ENCODE measurements at places on chromosomes 11 and 22.

DNA sequence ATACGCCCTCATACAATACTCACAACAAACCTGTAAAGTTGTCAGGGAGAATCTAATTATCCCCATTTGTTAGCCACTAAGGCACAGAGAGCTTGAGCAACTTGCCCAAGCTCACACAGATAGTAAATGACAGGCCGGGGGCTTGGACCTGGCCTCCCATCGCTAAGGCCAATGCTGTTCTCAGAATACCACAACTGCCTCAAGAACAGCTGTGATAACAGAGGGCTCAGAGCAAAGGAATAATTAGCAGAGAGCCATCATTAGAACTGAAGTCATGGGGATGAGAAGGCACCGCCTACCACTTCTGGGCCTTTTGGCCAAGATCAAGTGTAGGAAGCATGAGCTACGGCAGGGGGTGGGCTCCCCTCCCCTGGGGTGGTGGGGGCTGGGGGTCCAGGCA is 98.6 kb downstream of the FEZ1 start:
- no peak for DNase-seq

DNA sequence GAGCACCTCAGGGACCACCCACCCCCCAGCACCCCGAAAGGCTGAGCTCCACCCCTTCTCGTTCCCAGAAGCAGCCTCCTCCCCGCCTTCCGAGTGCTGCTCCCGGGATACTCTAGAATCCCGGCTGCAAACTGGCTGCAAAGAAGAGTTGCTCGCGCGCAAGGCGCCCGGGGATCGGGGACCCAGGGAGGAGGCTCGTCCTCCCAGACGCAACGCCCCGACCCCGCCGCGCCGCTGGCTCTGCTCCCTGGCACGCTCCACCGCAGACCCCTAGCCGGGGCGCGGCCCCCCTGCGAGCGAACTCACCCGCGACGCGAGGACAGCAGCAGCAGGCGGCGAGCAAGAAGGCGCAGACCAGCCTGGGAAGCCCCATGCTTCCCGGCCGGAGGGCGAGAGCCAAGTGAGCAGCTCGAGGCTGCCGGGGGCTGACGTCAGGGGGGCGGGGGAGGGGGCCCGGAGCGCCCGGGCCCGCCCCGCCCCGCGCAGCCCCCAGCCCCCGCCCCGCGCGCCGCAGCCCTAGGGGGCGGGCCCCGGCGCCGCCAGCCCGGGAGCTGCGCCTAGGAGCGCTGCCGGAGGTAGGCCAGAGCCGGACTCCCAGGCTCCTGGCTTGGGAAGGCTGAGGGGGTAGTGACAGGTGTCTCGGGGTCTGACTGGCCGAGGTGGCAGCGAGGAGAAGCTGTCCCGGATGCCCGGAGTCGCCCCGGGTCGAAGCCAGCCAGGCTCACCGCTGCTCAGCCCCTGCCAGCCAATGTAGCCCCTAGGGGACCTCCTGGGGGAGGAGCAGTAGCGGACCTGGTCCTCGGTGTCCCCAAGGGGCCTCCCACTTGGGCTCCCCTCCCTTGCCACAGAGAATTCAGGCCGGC is at the start of gene MCAM:
Gene MCAM (minus strand): TSS at position 402 of the 863 bp plus-strand sequence. CDS start 29 bp downstream, at position 373.
- DNase-seq: no peak

- DNase-seq: no peak
These were observed 1780.5 kb downstream of the LRRC4C start for GRCh38 chr11:39678996-39679395.

DNA sequence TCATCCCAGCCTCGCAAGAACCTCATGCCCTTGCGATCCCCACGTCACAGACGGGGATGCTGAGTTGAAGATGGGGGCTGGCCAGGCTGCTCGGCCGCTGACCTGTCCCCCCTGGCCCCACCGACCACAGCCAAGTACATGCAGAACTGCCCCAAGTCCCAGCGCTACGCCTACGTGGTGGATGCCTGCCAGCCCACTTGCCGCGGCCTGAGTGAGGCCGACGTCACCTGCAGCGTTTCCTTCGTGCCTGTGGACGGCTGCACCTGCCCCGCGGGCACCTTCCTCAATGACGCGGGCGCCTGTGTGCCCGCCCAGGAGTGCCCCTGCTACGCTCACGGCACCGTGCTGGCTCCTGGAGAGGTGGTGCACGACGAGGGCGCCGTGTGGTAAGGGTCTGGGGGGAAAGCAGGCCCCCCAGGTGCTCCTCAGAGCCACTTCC is 10.0 kb downstream of the MUC5B start:
- no peak for DNase-seq

GRCh38 chr11:12066056-12066798 is 44.2 kb upstream of the MICAL2 start:
- DNase-seq: no peak

GRCh38 chr11:45739866-45740265 is 65.1 kb upstream of the SLC35C1 start:
- no peak for DNase-seq

GRCh38 chr22:45689211-45689610 is 17.6 kb downstream of the ATXN10 start:
- DNase-seq: no peak

DNA sequence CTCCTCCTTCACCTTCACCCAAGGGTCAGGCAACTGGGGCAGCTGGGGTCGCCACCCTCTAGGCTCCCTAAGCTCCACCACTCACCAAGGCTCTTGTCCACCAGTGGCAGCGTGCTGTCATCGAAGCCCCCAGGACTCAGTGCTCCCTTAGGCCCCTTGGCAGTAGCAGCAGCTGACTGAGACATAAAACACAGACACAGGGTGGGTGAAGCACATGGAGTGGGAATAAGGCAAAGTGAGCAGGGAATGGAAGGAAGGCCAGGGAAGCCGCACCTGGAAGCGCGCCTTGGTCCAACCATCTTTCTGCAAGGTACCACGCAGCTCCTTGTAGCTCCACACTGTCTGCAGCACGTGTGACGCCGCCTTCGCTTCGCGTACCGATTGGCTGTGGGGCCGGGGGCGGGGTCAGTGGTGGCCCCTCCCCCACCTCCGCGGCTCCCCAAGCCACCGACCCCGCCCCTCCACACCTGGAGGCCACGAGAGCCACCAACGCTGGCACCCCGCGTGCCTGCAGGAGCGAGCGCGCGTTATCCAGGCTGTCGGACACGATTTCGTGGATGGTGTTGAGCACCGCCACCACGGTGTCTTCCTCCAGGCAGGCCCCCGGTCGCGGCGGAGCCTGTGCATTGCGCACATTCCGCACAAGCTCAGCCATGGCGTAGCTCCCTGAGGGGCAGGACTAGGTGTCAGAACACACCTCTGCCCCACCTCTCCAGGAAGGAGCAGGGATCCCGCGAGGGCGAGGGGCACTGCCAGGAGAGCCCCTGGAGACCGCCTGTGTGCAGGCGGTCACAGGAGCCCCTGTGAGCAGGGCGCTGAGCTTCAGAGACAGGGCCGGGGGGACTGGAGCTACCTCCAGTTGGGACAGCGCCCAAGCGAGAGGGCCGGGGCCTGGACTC is 31.3 kb upstream of the TXNRD2 start:
- DNase-seq: no peak

- no peak for DNase-seq
These were observed 16.8 kb downstream of the LUZP2 start for GRCh38 chr11:24513479-24514218.

GRCh38 chr11:9755561-9756185 is 91.8 kb downstream of the SWAP70 start:
- no peak for DNase-seq

GRCh38 chr11:63563201-63564055 is at the start of gene PLAAT2:
PLAAT2 (minus strand) TSS chr11:63563379; CDS start chr11:63563324, 55 bp downstream.
- DNase-seq: no peak

DNA sequence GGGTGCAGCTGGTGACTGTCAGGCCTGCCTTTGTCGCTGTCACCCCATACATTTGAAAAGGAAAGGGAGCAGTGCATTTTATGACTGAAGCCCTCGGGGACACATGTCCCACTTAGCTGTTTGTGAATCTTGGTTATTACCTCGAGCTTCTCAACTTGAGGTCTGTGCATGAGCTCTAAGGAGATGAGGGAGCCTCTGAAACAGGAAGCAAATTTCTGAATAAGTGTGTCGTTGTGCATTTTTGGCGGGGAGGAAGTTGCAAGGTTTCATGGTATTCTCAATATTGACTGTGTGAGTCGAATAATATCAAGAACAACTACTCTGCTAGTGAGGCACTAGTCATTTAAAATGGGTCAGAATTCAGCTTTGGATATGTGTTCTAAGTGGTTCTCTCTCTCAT is 149.7 kb upstream of the PLET1 start:
- no peak for DNase-seq

- no peak for DNase-seq
These were observed 115.4 kb downstream of the METTL15 start for GRCh38 chr11:28223577-28223976.

- no peak for DNase-seq
These were observed 48.4 kb upstream of the TSKU start for GRCh38 chr11:76734456-76735420.

GRCh38 chr11:19642185-19643158 is 70.2 kb upstream of the NAV2 start:
- DNase-seq: no peak

- no peak for DNase-seq
These were observed 14.1 kb downstream of the TNKS1BP1 start for GRCh38 chr11:57310630-57311086.

DNA sequence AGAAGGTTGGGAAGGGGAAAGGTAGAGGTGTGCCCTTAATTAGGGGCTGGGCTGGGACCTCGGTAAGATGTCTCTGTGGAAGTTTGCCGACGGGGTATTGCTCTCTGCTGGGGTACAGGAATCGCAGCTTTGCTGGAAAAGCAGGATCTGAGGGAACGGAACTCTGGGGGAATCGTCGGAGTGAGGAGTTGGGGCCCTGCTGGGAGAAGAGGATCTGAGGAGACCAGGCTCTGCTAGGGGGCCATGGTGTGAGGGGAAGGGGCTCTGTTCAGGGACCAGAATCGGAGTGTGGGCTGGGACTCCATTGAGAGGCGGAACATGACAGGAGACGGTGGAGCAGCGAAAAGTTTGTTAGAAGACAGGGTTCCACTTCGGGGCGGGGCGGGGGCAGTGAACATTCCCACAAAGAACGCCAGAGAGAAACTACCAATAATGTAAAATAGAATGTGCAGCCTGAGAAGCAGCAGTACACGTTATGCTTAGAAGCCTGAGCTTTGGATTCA is 456 bp downstream of the AAMDC start:
- peak; percentile 10 for DNase-seq

DNA sequence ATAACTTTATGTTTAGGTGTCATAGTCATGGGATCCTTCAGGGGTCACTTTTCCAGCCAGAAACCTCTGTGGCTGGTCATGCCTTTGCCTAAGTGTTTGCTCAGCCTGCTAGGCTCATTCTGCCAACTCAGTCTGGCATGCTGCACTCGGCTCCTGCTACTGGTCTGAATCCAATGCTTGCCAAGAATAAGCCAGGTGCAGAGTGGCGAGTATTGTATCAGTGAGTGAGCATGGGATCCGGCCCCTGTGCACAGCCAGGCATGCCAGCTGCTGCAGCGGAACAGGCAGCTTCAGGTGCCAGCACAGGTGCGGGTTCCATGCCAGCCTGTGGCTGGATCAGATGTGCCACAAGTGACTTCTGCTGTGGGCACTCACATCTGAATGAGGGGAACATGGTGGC is 1269.3 kb upstream of the CNTN5 start:
- no peak for DNase-seq

- no peak for DNase-seq
These were observed 3.0 kb downstream of the RASL10A start for GRCh38 chr22:29312218-29313125.

DNA sequence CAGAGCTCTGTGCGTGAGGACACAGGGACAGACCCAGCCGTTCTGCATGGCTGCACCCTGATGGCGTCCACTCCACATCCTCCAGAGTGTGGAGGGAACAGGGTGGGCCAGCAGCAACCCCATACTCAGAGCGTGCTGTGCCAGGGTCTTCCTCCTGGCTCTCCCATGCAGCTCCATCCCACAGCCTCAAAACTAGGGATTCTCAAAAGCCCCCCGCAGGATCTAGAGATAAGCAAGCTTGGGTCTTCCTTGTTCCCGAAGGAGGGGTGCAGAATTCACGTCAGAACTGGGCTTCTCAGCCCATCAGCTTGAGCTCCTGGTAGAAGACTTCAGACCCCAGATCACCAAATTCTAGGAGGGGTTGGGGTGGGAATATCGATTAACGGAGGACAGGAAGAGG is 858.8 kb downstream of the TBC1D22A start:
- no peak for DNase-seq

DNA sequence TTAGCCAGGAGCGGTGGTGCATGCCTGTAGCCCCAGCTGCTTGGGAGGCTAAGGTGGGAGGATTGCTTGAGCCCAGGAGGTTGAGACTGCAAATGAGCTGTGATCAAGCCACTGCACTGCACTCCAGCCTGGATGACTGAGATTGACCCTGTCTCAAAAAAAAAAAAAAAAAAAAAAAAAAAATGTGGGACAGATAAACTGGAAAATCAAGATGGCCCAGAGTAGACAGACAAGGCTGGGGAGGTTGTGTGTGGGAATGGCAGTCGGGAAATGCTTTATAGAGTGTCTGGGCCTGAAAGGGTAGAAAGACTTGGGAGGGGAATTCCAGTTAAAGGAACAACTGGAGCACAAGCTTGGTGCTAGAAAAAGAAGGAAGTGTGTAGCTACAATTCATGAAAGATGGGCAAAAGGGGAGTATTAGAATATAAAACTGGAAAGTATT is 18.2 kb upstream of the WDR74 start:
- DNase-seq: no peak

- no peak for DNase-seq
These were observed 2.8 kb upstream of the SYTL2 start for GRCh38 chr11:85813721-85814120.

DNA sequence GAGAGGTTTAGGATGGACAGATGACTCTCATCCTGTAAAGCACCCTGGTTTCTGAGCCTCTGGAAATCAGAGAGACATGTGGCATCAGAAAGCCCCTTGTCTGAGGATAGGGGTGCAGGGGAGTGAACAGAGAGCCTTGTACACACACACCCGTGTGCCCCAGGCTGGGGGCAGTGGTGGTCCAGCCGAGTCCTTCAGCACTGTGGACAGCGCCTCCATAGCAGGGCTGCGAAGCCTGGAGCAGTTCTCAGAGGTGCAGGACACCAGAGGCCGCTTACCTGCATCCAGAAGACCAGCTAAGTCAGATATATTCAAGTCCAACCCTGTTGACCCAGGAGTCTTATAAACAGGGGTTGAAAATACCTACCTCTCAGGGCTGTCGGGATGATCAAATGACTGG is 11.5 kb upstream of the IGSF9B start:
- DNase-seq: no peak

Data from T-helper 1 cell (primary cell).